ENCODE measurements at places on chromosomes 13 and 19.

DNA sequence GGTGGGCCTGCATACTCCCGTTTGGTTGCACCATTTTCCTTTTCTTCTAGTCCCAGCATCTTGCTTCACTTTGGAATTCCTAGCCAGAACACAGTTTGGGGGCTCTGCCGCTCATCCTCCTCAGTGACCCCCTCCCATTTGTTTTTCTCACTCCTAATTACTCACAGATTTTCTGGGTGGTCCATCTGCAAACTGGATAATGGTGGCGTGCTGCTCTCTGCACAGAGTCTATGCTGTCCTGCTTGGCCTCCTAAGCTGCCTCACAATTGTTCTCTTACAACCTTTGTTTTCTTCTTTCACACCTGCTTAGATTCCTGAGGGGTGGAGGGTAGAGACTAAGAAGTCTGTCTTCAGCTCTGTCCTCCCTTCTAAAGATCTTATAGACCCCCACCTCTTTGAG is 80.8 kb downstream of the SHISA2 start:
- DNase-seq, result no peak

DNA sequence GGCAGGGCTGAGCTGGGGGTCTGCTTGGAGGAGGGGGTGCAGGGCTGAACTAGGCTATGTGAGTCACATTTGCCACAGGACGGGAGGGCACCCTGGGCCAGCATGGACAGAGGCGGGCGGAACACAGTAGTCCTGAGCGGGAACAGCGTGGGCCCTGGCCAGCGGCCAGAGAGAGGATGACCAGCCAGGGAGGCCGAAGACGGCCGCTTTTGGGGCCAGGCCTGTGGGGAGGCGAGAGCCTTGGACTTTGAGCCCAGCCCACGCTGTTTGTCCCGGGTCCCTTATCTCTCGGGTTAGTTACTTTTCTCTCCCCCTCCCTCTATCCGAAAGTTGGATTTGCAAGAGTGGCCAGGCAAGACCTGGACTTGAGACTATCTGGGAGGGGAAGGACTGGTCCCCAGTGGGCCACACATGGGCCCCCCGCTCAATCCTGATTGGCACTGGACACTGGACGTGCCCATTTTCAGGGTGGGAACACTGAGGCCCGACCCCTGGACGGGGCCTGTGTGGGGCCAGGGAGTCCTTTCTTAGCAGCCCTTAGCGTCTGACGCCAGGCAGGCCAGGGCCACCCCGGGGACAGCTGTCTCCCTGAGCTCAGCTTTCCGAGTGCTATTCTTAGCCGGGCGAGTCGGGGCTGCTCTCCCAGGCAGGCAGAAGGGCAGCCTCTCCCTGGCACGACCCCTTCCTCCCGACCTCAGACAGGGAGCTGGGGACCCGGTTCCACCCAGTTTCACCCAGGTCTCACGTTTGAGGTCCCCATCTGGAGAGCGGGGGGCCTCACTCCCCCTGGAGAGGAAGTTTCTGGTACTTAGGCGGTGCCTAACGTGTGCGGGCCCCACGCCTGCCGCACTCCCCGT is 833 bp downstream of the GAMT start:
- no peak for DNase-seq

GRCh38 chr13:54261856-54262255 is 1233.2 kb downstream of the OLFM4 start:
- DNase-seq, result no peak

GRCh38 chr13:34161931-34162543 is 344.1 kb downstream of the RFC3 start:
- DNase-seq, result no peak

DNA sequence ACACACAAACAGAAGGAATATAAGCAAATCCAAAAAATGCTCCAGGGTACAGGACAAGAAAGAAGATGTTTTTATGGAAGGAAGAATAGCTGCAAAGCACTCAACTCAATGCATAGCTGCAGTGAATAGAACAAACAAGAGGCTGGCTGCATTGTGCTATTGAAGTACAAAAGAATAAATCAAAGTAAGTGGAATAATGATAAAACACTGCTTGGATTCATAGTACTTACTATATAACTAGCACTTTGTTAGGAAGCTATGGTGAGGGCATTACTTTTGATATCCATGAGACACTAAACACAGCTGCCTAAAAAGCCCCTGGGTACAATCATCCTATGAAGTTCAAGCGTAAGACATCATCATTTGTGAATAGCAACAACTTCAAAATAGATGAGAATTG is 350.1 kb downstream of the PCDH9 start:
- DNase-seq, result no peak

GRCh38 chr19:14746886-14747285 is 31.5 kb downstream of the ADGRE2 start:
- DNase-seq, result no peak

GRCh38 chr19:30734669-30735068 is 362.5 kb downstream of the ZNF536 start:
- DNase-seq, result no peak

- DNase-seq, result no peak
These were observed 17.0 kb upstream of the KCNN1 start for GRCh38 chr19:17949956-17950309.

DNA sequence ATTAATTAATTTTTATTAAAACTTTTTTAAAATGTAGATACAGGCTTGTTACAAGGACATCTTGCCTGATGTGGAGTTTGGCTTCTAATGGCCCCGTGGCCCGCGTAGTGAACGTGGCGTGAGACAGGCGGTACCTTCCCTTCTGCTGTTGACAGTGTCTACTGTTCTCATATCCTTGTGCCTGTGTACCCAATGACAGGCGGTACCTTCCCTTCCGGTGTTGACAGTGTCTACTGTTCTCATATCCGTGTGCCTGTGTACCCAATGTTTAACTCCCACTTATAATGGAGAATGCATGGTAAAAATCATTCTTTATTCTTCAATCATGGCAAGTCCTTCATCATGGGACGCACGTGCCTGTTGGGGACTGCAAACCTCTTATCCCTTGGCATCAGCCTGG is 79.1 kb upstream of the ZNF835 start:
- DNase-seq, result no peak

GRCh38 chr19:35742121-35742724 is at the start of gene IGFLR1:
Gene IGFLR1 (minus strand): TSS chr19:35742452. CDS start chr19:35741180, 1,272 bp downstream.
- no peak for DNase-seq

DNA sequence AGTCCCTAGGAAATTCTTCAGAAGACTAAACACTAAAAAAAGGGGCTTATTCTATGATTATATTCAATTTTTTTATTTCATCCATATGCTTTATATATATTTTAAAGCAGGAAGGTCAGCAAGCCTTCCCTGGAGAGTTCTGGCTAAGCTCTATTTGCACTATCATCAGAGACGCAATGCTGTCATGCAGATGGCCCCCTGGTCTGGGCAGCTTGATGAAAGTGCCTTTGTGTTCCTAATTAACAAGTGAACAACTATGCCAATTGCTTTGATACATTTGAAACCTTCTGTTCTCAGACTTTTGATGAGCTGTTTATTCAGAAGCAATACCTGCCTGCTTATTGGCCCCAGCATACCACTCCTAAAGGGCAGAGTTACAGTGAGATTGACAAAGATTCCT is 1344.6 kb downstream of the OLFM4 start:
- no peak for DNase-seq

GRCh38 chr19:42846597-42846996 is 32.9 kb downstream of the PSG1 start:
- DNase-seq, result no peak
